ENCODE measurements at places on chromosomes 12 and 14.
A peak's percentile ranks its signal among the peaks of the same experiment; 100 is the strongest.

GRCh38 chr14:24079491-24080141 is 8.3 kb downstream of the CPNE6 start:
- no peak for DNase-seq

DNA sequence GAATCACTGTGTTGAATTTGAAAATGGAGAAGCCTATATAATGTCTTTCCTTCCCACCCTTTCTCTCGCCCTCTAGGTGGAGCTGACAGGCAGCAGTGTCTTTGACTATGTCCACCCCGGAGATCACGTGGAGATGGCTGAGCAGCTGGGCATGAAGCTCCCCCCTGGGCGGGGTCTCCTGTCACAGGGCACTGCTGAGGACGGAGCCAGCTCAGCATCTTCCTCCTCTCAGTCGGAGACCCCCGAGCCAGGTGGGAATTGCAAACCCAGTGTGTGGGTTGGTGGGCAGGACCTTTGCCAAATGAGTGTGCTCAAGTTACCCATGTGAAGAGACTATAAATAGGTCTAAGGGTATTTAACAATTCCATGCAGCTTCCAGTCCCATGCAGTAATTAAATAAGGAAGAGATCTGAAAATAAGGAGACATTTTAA is 274.7 kb downstream of the EGLN3 start:
- DNase-seq = peak; percentile 27

- peak; percentile 39 for DNase-seq
Observed at GRCh38 chr12:27193854-27194544, 50.1 kb upstream of the STK38L start.

- no peak for DNase-seq
Observed at GRCh38 chr12:42810006-42810405, 220.5 kb upstream of the PRICKLE1 start.

DNA sequence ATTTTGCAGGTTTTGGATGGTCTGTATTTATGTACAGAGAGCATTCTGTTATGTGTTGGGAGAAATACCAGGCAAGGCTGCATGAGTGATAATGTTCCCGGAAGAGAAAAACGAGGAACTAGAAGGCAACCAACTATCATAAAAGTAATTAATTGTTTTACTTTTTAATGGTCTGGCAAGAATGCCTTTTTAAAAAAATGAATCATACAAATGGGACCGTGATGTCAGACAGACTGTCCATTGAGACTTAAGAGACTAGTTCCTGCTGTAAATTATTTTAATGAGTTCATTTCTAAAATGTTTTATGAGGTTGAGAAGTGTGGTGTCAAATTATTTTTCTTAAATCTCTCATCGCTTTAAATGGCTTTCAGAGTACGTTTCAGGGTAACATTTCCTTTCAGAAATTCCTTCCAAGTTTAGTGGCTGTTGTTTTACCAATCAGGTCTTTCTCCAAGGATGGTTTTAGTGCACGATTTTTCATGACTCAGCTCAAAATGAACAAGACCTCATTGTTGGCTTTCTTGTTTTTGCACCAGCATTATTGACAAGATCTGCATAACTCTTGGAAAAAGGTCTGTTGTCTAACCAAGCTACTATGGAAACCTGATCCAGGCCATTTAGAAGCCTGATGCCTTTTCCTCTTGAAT is 86.1 kb upstream of the ARHGAP5 start:
- peak; percentile 80 for DNase-seq

DNA sequence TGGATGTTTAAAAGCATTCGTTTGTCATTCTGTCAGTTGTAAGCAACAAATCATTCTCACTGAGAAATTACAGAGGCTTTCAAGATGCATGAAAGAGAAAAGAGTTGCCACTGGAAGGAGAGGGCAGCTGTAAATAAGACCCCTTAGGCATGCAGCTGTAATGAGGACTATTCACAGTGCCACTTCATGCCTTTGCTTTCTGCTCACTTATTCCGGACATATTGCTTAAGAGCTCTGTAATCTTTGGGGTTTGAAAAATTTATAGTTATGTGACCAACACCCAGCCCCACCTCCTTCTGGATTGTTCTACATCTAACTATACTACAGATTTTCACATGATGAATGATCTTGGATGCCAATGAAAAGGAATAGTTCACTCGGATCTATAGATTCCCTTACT is 194.8 kb upstream of the DCN start:
- DNase-seq = no peak

- no peak for DNase-seq
Observed at GRCh38 chr12:89895101-89895500, 186.5 kb upstream of the ATP2B1 start.

- DNase-seq = no peak
Observed at GRCh38 chr14:72800848-72801370, 93.0 kb downstream of the DPF3 start.

DNA sequence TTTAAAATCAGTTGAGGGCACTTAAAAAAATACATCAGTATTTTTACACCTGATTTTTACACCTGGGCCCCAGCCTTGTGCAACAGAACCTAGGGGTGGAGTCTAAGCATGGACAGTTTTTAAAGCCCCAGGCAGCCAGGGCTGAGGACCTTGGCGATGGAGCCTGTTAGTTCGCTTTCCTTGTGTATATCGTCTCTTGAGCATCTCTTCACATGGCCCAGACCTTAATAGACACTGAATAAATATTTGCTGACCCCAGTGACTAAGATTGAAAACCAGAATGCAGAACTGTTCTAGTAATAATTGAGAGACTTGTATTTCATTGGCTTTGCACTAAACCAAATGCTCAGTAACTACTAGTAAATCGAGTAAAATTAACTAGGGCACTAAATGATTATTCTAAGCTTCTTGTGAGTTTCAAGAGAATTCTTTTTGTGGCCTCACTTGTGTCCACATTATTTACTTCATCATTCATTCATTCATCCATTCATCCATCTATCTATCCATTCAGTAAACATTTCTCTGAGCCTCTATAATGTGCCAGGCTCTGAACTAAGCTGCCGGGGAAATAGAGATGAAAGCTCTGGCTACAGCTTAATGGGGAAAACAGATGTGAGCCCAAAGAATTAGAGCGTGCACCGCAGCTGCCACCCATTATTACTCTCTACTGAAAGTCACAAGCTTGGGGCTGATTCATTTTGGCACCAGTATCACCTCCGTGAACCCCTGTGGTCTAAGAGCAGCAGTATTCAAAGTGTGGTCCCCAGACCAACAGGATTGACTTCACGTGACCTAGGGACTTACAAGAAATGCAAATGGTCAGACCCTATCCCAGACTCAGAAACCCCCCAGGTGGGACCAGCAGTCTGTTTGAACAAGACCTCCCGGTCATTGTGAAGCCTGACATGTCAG is 30.7 kb upstream of the BCL7A start:
- no peak for DNase-seq

- DNase-seq = no peak
Observed at GRCh38 chr14:78157494-78158437, 12.4 kb upstream of the NRXN3 start.

DNA sequence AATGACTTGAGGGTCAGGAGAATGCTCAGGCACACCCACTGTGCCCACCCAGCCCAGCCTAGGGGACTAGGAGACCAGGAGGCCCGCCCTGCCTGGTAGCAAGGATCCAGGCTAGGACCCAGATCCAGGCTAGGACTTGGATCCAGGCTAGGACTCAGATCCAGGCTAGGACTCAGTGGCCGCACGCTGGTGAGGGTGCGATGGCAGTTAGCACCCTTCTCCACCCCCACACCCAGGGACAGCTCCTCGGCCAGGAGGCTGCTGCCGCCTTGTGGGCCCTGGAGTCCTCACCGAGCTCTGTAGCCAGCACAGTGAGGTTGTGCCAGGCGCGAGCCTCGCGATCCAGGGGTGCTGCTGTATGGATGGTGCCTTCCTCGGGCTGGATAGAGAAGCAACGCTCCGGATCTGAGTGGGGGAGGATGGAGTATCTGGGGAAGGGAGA is 5.1 kb downstream of the CDH24 start:
- peak; percentile 40 for DNase-seq

DNA sequence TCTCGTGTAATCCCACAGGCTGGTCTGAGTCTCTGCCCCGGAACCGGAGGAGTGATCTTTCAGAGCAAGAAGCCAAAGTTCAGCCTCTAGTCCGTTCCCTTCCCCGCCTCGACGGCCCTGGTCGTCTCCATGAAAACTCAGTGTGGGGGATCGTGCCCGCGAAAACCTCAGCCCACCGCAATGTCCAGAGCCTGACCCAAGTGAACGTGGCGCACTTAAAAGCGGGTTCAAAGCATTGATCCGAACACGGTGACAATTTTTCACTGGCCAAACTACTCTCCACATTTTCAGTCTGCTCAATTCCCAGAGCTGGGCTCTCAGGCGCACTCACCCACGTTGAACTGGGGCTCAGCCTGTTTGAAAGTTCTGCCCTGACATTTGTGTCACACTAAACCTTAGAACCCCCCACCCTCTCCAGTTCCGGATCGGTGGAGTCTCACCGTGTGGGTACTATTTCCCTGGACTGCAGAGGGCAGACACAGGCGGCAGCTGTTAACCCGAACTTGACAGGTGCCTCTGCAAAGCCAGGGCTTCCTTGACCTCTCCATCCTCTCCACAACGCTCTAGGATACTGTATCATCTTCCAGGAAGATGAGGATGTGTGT is 886 bp upstream of the PRICKLE1 start:
- peak; percentile 30 for DNase-seq

- peak; percentile 67 for DNase-seq
Observed at GRCh38 chr12:112121780-112122565, 3.4 kb upstream of the TRAFD1 start.

DNA sequence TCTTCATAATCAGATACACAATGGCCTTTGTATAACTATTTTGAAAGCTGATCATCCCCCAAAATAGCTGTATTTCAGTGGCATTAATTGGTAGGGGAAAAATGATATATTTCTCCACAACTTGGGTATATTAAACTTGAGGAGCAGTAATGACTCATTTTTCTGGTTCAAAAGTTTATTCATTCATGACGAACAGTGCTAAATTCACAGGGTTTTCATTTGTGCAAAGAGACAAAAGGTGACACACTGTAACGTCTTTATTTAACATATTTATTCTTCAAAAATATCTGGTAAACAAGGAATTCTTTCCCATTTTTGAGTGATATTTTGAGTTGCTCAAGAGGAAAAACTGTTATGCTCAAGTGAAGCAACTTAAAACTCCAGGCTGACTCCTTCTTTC is 415.5 kb upstream of the SOX5 start:
- no peak for DNase-seq

GRCh38 chr14:54719406-54719805 is 152.5 kb downstream of the SAMD4A start:
- DNase-seq = no peak

GRCh38 chr12:46073321-46073720 is 82.9 kb upstream of the SCAF11 start:
- no peak for DNase-seq

DNA sequence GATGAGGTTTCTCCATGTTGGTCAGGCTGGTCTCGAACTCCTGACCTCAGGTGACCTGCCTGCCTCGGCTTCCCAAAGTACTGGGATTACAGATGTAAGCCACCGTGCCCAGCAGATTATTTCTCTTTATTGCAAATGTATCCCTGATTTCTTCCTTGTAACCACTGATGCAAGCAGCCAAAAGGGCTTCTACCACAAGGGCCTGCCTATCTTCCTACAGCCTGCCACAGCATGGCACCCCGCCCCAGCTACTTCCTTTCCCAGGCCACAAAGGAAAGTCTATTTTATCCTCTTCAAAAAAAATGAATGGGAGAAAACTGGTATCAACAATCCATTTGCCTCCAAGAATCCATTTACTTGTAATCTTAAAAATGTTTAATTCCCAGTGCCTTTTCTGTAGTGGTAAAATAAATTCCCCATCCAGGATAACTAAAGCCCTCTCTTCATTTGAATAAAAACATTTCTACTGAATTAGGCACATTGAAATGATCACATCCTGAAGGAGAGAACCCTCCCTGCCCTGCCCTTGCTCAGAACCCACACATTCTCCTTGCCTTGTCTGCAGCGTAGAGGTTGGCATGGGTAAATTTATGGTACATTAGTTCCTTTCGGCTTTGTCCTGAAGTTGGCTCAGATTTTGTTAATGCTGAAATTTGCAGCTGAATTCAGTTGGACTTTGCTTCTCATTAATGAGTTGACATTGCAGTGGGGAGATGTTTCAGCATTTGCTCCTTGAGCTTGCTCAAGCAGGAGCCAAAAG is 19.2 kb downstream of the GPHB5 start:
- DNase-seq = no peak

DNA sequence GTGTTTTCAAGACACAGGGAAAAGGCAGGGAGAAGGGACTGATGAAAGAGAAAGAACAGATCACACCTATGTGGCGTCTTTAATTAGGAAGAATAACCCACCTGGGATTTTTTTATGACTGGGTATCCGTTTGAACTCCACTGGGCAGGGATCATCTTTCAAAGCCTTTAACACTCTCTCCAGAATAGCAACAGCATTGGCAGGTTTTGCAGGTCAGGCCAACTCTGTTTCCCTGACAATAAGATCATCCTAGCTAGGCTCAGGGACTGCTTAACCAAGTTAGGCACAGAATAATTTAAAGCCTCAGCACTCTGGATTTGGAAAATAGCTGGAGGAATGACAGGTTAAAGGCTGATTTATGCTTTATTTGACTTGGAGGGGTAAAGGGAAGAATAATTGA is 117.6 kb downstream of the SUDS3 start:
- no peak for DNase-seq

GRCh38 chr14:26170885-26171284 is 426.9 kb downstream of the NOVA1 start:
- no peak for DNase-seq

- no peak for DNase-seq
Observed at GRCh38 chr14:68668028-68668427, 124.8 kb downstream of the ZFP36L1 start.

DNA sequence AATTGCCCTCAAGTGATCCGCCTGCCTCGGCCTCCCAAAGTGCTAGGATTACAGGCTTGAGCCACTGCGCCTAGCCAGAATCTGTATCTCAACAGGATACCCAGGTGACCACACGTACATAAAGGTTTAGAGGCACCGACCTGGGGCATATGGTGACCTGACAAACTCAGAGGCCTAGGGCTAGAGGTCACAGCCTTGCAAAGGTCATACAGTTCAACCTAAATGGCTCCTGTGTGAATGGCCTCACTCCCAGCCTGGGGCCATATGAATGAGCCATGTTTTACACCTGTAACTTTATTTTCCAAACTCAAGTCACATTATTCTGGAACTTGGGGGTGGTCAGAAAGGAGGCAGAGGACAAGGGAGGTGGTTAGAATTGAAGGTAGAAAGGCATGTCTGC is 10.0 kb downstream of the STXBP6 start:
- DNase-seq = no peak

DNA sequence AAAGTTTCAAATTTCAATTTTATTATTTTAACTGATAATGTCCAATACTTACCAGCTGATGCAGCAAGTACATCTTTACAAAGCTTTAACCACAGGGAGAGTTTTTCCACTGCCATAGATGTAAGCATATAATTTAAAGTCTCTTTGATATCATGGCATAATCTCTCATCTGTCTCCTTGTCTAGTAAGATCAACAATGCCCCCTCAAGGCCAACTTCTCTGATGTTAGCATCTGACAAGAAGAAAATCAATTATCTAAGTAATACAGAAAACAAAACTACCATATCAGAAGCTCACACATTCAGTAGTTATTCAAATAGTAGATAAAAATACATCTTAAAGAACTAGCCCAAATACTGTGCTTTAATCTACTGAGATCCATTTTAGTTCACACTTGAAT is 94.2 kb downstream of the HEATR5A start:
- DNase-seq = peak; percentile 9

GRCh38 chr14:103854822-103855733 is 7.7 kb upstream of the PPP1R13B start:
- DNase-seq = peak; percentile 23
